ENCODE measurements at places on chromosomes 5 and 9.

- DNase-seq: no peak
These were observed 293.4 kb downstream of the EDIL3 start for GRCh38 chr5:84091127-84091799.

- DNase-seq: no peak
These were observed 18.8 kb downstream of the BICD2 start for GRCh38 chr9:92745881-92746280.

DNA sequence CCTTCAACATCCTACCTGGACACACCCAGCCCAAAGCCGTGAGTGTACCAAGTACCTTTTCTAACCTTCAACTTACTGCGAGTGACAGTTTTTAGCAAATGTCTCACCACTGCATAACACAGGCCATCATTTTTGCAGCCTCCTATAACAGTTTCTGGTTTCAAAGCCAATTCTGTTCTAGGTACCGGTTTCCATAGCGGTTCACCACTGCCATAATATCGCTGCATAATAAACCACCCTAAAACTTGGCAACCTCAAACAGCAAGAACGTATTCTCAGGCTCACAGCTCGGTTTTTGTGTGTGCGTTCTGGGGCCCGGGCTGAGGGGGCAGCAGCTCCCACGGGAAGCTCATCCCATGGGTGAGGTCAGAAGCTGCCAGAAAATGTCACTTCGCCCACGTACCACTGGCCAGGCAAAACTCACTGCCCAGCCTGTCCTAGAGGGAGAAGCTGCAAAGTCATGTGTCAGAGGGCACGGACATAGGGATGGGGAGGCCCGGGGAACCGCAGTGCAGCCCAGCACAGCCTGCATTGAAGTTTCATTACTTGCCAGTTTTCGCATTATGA, 15.9 kb upstream of the ADAMTS2 start:
- no peak for DNase-seq

GRCh38 chr9:134071149-134071548, 3.3 kb upstream of the BRD3 start:
- DNase-seq: no peak

Data from NAMALWA (cell line).